ENCODE measurements at places on chromosomes 3 and 15. TPM values are rescaled to one million over a fixed set of nuclear protein-coding genes. Genes with fewer than 3 reads are reported as not detected.

Gene GOLGA8G
- total RNA-seq: not detected

Gene GOLGA8T
- total RNA-seq: 11.5 TPM

DNA sequence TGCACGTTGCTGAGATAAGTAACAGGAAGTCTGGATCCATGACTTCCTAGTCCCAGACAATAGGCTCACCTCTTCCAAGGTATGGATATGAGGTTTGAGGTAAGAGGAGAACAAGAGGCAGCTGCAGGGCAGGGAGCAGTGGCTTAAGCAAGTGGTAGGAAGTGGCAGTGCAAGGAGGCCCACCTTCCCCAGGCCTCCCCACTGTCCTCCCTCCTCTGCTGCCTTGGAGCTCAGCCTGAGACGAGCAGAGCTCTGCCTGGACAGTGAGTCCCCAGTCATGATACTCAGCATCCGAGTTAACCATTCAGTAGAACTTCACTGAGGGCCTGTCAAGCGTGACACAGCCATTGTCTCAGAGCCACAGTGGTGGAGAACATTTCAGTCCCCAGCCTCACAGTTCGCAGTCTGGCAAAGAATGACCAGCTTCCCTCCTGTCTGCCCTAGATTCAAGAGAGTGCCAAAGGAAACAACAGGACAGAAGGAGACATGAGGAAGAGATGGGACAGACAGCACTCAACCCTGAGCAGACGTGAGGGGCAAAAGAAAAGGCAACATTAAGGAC lies 41.4 kb upstream of the BOC start:
- no peak for DNase-seq

- no peak for DNase-seq
Observed at GRCh38 chr15:28904541-28905315, 19.0 kb downstream of the APBA2 start.

Gene FAM107A
- 25.3 TPM for total RNA-seq

- no peak for DNase-seq
Observed at GRCh38 chr3:153856932-153857331, 264.3 kb upstream of the ARHGEF26 start.

DNA sequence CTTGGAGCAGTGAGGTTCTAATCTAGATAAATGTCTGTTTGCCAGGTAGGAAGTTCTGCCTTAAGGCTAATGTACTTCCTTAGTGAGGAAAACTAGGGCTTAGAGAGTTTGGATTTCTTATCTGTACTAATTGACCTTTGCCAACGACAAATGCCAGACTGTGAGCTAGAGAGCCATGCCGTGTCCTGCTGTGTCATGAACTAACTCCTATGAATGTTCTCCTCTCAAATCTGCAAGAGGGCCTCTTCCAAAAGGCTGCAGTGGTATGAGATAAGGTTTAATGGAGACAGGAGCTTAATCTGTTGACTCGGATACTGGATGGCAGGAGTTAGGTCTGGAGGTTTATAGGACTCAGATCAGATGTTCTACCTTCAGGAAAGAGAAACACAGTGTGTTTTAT lies 524.9 kb downstream of the NTRK3 start:
- DNase-seq: no peak

GRCh38 chr3:192408647-192409200 lies 318.6 kb downstream of the FGF12 start:
- no peak for DNase-seq

Gene RTP1
- total RNA-seq: not detected

DNA sequence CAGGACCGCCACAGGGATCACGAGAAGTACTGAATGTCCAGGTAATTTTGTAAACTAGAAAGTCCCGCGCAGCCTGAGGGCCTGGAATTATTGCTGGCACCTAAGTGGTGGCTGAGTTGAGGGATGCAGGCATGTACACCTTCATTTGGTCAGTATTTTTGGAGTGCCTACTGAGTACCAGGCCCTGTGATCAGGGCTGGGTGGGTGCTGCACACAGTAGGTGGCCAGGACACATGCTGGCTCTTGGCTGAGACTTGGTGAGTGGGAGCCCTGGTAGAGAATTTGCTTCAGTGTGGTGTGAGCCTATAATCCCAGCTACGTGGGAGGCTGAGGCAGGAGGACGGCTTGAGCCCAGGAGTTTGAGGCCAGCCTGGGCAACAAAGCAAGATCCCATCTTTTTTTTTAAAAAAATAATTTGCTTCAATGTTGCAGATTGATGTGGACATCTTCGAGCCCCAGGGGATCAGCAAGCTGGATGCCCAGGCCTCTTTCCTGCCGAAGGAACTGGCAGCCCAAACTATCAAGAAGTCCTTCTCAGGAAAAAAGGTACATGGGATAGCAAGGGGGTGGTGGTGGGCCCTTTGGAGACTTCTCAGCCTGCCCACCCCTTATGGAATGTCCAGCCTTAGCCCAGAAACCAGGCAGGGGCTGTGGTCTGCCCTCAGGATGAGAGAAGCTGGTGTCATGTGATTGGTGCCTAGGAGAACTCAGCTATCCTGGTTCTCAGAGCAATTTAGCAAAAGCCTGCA lies 2.6 kb downstream of the ITIH1 start:
- DNase-seq: no peak

DNA sequence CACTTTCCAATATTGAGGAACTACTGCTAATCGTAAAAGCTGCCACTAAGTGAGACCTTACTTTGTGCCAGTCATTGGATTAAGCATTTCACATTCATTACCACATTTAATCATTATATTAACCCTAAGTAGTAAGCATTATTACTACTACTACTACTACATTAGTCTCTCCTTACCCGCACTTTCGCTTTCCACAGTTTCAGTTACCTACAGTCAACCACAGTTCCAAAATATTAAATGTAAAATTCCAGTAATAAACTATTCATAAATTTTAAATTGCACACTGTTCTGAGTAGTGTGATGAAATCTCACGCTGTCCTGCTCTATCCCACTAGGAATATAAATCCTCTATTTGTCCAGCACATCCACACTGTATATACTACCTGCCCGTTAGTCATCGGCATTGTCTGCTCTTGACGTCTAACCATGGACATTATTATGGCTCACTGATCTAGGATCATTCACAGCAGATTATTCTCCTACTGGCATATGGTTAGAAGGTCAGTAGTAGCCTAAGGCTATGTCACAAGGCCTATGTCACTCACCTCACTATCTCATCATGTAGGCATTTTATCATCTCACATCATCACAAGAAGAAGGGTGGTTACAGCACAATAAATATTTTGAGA lies 121.1 kb downstream of the GSK3B start:
- no peak for DNase-seq

DNA sequence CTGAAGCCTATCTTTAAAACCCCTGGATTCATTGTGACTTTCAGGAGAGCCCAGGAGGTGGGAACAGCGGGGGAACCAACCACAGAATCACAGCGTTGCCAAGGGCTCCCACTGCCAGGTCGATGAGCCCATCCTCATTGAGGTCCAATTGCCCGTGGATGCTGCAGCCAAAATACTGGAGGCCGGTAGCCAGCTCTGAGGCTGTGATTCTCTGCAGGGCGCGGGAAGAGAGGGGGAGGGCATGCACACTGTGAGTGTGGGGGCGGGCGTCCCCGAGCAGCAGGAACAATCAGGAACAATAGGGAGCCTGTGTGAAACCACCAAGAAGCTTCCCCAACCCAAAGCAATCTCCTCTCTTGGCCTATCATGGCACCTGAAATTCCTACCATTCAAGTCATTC lies 53.4 kb downstream of the FEM1B start:
- no peak for DNase-seq

- no peak for DNase-seq
Observed at GRCh38 chr3:4865714-4866113, 113.5 kb upstream of the BHLHE40 start.

DNA sequence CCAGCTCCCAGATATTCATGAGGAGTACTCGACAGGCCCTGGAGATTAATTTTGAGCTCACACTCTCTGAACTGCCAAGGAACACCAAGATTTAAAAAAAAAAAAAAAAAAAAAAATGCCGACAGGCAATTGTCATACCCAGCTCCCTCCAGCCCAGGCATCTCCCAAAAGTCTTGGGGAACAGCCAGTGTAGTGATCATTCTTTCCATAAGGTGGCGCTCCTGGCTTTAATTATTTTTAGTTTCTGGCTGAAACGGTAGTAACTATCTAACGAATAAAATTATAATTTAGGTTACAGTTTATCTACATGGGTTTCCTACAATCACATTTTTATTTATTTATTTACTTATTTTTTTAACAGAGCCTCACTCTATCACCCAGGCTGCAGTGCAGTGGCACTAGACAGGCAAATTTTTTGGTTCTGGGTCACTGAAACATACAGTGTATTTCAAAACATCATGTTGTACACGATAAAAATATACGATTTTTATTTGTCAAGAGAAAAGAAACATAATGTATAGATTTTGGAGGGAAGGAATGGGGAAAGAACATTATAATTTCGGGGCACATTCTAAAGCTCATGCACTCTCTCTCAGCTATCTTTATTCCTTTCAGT lies 157.3 kb downstream of the ADAMTS9 start:
- DNase-seq: no peak

GRCh38 chr3:127031413-127031810 lies 48.5 kb downstream of the PLXNA1 start:
- no peak for DNase-seq

DNA sequence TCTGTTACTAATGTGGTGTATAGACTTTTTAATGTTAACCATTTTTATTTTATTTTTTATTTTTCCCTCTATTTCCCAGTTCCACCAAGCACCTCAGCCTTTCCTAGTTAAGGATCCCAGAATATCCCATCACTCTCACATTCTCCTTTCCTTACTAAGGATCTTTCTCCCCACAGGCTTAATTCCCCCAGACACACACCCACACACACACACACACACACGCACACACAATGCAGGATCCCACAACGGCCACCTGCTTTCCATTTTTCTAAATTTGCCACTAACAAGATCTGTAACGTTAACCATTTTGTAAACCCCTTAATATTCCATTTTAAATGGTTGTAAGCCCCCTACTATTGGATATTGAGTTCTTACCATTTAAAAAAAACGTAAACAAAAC lies 404.1 kb downstream of the ZIC1 start:
- no peak for DNase-seq

Gene IQCF5
- not detected for total RNA-seq

GRCh38 chr15:60829416-60829815 lies 350.5 kb upstream of the ICE2 start:
- no peak for DNase-seq

GRCh38 chr3:138474163-138474562 lies 39.7 kb downstream of the ESYT3 start:
- no peak for DNase-seq

Gene CCRL2
- 0.41 TPM for total RNA-seq

- DNase-seq: no peak
Observed at GRCh38 chr3:177145381-177145780, 51.9 kb downstream of the TBL1XR1 start.

DNA sequence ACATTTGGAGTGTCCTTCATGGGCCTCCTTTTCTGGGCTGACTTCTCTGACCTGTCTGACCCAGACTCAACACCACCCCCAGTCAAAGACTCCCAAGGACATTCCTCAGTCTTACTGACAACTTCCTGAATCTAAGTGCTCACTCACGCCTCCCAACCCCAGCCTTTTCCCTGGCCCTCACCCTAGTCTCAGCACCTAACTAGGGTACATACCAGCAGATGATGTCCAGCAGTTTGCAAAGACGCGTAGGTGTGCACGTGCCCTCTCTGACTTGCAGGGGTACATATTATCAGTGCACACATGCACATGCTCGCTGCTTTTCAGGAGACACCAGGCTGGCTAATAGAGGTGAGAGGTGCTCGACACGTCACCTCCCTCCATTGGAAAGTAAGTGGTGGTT lies 38.7 kb upstream of the SLCO2A1 start:
- DNase-seq: no peak

DNA sequence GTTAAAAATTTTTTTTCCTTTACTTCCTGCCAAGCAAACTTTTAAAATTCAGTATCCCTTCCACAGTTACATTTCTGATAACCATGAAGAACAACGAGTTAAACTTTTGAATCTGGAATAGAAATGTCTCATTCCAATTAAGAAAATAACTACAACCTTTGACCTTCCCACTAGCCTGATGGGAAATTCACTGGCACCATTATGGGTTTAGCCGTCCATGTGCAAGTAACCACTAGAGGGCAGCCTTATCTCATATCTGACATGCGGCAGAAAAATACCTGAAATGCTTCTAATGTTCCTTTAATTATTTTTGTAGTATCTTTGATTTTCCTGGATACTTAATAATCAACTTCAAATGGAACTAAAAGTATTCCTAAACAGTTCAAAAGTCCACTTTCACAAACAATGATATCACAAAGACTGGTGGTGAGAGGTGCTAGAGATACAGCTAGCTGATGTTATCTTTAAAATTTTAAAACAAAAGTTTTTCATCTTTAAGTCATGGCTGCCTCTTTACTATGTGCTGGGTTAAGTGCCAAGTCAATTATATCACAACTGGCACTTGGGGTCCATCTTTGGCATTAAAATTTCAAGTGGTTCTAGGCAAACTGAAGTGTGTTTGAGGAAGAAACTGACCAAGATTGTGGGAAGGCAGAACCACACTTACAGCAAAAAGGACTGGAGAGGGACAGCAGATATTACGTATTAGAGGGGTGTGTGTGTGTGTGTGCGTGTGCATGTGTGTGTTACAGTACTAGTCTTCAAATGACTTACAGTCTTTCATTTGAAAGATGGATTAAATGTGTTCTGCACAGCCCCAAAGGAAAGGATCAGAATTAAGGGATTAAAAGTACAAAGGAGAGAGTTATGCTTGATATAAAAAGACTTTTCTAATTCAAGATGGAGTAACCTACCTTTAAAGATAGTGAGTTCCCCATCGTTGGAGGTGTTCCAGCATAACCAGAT lies 107.1 kb upstream of the ICE2 start:
- no peak for DNase-seq

Gene ZNF502
- total RNA-seq: 4.5 TPM

GRCh38 chr3:113912552-113913236 lies 35.1 kb upstream of the ZDHHC23 start:
- no peak for DNase-seq

Gene TMC3
- 0.54 TPM for total RNA-seq

DNA sequence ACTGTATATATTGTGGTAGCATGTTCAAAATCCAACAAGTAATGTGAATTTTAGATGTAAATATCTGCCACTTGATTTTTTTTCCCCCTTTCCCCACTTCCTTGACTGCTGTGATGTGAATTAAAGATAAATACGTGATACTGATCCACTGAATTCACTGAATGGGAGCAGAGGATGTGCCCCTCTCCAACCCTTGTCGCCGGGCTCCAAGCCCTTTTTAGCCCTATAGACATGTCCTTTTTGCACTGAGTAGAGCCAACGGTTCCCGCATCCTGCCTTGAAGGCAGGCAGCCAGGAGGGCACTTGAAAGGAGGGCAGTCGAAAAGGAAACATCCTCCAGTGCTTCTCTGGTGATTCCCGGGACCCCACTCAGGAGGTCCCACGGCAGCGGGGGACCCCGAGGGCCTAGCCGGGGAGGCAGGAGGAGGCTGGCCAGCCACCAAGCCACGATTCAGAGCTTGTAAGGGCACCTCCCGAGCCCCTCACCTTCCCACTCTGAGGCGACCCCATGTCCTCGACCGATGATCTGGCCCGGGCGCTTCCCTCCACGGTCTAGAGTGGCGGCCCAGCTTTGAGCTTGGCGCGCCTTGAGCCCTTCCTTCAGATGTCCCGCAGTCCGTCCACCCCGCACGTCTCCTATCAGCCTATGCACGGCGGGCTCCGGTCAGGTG lies 901 bp upstream of the MANF start:
- no peak for DNase-seq

Data from thoracic aorta (tissue), 2 donors.